CD8-positive, alpha-beta T cell (primary cell): ENCODE measurements at places on chromosomes 4 and X.
A peak's percentile ranks its signal among the peaks of the same experiment; 100 is the strongest.

GRCh38 chrX:133670383-133670782 is 255.1 kb upstream of the GPC4 start:
- DNase-seq = no peak

DNA sequence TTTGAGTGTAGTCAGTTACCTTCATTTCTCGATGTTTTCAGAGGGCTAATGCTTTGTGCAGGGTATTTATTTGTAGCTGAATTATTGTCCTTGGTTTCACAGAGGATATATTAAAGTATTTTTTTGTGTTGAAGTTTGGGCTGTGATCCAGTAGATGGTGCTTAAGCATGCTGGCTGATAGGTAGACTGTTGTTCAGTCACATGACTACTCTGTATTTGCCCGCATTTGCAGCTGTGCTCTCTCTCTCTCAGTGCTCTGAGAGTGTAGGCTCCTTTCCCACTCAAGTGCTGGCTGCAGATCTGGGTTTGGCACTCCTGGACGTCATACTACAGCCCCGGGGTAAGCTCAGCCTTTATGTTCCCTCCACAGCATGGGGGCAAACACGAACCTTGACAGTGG is 21.7 kb downstream of the RAB40AL start:
- DNase-seq = no peak

DNA sequence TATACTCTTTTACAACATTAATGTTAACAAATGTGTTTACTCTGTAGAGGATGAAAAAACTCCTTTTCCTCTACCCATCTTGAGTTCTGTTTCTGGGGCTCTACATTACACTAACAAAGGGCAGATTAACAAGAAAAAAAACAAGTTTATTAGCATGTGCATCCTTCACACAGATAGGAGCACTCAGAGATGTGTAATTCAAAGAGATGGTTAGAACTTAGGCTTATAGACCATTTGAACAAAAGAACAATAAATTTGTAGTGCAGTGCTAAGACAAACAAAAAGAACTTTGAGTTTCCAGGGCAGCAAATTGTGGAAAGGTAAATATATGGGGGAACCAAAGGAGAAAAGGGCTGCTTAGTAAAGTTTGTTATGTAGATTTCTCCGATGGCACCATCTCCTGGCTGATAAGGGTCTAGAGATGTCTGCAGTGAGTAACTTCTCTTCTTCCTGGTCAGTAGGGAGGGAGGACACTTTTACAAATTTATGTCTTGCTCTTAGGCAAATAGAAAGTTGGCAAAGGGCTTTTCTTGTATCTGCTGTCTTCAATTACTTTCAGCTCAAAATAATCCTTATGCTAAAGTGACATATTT is 1249.9 kb upstream of the TENM3 start:
- DNase-seq = no peak

- DNase-seq = no peak
Measured at GRCh38 chrX:124534536-124534935, 188.2 kb downstream of the SH2D1A start.

DNA sequence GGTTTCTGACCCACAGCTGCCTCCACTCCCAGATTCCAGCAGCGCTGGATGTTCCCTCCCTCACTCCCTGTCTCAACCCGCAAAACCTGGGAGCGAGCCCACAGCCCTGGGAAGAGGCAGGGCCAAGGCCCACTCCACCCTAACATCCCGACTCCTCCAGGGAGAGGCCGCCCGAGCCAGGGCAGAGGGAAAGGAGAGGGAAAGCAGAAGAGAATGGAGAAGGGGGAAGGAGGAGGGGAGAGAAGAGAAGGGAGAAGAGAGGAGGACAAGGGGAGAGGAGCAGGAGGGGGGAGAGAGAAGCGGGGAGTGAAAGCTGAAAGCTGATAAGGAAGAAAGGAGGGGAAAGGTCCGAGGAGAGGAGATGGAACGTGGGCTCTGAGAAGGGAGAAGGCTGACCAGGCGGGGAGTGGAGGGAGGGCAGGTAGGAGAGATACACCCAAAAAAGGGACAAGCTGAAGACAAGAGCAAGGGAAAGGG is 120.2 kb upstream of the PJA1 start:
- DNase-seq = no peak

- DNase-seq = no peak
Measured at GRCh38 chrX:15319075-15319474, 3.6 kb upstream of the ASB11 start.

GRCh38 chrX:45513042-45513441 is 312.4 kb upstream of the DIPK2B start:
- DNase-seq = no peak

- DNase-seq = no peak
Measured at GRCh38 chr4:55336138-55337034, 9.7 kb upstream of the SRD5A3 start.

DNA sequence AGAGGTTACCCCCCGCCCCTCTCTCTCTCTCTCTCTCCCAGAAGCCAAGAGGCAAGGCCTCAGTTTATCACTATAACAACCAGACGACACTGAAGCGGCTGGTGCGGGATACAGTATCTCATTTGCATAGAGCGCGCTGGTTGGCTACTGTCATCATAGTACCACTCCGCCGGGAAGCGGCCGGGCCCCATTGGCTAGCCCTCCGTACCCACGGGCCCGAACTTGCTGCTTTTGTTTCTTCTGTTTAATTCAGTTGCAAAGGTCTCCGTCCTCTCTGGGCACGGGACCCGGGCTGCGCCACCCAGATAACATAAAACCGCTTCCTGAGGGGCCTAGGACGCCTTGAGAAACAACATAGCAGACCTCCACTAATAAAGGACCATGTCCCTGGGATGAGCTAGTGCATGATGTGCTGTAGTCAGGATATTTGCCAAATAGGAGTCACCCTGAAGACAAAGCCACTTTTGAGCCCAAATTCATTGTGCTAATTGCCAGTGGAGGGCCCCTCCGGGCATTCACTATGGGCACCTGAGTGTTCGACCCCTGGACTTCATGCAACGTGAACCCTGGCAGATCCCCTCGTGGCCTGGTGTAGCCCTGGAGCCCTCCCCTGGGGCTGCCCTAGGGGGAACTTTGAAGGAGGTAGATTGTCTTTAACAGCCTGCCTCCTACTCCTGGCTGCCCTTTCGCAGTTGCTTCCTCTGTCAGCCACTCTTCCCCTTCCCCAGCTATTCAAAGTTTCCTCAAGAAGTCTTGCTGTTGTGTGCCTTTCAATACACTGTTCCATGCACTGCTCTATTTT is at the start of gene PCYT1B:
PCYT1B (minus strand) TSS at position 91 of the 802 bp plus-strand sequence. CDS start 242 bp downstream, outside the sequence.
- DNase-seq = peak; percentile 67

DNA sequence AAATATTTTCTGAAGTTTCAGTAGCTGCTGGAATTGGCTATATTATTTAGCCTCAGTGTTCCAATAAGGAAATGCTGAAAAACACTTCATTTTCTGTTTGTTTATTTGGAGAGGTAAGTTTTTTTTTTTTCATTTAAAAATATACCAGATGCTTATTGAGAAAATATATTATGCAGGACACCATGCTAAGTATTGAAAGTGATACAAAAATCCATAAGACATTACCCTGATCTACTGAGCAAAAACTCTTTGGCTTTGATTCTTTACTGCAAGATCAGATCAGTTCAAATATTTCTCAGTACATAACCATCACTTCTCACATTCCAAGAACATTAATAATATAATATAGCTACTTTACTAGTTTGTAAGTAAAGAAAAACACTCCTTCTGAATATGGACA is 123.4 kb upstream of the PACRGL start:
- DNase-seq = no peak

DNA sequence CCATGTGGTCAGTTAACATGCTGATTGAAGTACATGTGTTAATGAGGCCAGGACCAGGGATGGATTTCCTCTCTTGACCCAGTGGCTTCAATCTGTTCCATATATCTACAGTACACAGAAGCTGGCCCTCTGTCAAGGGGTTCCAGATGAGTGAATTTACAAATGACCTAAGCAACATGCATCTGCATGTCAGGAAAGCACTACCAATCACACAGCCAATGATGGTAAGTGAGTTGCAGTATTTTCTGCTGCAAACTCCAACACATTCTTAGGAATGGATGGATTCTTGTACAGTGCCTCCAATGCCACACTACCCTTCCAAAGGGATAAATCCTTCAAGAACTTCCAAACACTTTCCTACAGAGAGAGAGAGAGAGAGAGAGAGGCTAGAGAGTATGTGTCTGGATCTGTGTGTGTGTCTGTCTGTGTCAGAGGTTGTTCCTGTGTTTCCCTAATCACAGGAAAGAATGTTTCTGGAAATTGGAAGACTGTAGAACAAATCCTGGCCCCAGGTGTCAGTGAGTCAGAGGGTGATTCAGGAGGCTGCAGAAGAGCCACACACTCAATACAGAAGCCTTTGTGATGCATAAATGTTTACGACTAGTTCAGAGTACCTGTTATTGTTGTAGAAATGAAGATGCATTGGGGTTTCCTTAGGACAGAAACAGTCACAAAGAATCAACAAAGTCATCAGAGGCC is 107.5 kb downstream of the GUCY2F start:
- DNase-seq = no peak

- no peak for DNase-seq
Measured at GRCh38 chrX:15973946-15974345, 119.3 kb upstream of the AP1S2 start.

- no peak for DNase-seq
Measured at GRCh38 chr4:26035921-26036320, 121.9 kb downstream of the SMIM20 start.

GRCh38 chr4:150329373-150329772 is 251.1 kb downstream of the DCLK2 start:
- no peak for DNase-seq

GRCh38 chrX:65705439-65705838 is 38.0 kb downstream of the MSN start:
- DNase-seq = no peak

DNA sequence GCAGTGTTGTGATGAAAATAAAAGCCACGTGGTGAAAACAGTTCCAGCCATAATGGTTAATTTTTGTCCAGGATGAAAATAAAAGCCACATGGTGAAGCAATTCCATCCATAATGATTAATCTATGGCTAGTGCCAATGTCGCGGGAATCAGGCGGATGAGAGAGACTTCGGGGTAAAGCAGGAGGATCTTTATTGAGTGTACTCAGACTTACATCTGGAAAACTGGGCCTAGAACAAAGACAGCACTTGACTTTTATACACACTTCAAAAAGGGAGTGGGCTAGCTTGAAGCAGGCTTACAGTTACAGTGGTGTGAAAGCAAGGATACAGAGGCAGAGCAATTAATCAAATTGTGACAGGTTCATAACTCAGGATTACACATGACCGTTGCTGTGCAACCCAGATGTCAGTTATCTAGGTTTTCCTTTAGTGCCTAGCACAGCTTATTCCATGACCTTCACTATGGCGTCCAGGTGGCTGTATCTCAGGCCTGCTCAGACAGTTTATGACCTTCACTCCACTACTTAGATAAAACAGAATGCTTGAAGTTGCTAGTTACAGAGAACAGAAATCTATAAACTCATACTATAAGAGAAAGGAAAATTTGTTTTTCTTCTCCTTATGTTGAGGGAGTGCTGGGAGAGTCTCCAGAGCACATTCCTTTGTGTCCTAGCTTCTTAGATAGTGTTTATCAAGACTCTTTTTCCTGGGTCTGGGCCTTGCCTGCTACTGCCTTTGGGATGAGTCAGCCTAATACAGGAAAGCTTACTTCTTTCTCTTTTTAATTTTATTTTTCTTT is 5.9 kb upstream of the PLA2G12A start:
- DNase-seq = no peak

DNA sequence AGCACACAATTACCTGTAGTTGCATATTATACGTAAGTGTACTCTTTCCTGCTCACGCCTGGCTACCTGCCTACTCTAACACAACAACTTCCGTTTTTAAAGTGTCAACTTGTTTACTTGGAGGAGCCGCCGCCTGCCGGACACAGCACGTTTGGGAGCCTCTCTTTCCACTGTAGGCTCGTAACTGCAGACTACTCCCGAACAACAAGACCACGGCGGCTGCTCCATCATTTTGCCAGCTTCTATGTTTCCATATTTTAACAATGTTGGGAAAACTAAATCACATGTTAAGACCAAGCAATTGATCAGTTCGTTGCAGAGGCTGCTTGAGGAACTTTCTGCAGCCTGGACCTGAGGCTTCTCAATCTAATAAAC is 841 bp downstream of the MTNR1A start:
- DNase-seq = no peak

DNA sequence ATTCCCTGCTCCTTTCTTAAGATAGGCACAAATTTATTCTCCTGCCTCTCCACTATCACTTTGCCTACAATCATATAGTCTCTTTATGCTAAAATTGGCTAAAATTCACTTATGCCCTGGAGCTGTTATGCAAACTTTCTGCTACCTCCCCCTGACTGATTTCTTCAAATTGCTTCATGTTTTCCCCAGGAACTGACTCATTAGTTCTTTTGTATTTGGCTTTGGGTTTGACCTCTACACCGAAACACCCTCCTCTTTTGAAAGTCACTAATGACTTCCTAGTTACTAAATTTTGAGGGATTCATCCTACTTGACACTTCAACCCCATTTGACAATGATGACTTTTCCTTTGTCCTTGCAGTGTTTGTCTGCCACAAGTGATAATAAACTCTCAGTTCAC is 222.6 kb downstream of the NDST4 start:
- no peak for DNase-seq

GRCh38 chrX:15718283-15718970 is 19.6 kb upstream of the CA5B start:
- no peak for DNase-seq

GRCh38 chrX:65596270-65597034 is 61.9 kb upstream of the LAS1L start:
- peak; percentile 24 for DNase-seq

GRCh38 chrX:115330498-115331168 is 41.1 kb downstream of the LUZP4 start:
- DNase-seq = no peak

GRCh38 chrX:153829799-153830639 is at the start of gene PDZD4:
PDZD4 (minus strand) TSS chrX:153830544; CDS start chrX:153830298, 246 bp downstream.
- no peak for DNase-seq

DNA sequence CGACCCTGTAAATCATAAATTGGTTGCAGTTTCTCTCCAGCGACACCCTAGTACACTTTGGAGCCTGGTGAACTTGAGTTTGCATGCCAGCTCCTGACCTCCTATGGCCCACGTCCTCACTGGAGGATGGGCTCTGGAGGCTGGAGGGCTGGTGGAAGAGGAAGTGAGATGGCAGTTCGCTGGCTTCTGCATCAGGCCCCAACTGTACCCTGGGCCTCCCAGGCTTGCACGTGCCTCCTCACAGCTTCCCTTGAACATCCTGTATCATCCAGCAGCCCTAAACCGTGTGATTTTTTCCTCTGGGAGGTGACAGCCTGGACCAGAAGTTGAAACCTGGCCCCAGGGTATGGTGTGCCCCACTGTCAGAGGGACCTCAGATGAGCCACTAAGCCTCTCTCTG is 78.5 kb downstream of the HTRA3 start:
- no peak for DNase-seq

GRCh38 chr4:178976861-178977260 is 1534.6 kb upstream of the AGA start:
- no peak for DNase-seq
